Pons (tissue), 1 donor: ENCODE measurements at places on chromosomes 2 and 18.

DNA sequence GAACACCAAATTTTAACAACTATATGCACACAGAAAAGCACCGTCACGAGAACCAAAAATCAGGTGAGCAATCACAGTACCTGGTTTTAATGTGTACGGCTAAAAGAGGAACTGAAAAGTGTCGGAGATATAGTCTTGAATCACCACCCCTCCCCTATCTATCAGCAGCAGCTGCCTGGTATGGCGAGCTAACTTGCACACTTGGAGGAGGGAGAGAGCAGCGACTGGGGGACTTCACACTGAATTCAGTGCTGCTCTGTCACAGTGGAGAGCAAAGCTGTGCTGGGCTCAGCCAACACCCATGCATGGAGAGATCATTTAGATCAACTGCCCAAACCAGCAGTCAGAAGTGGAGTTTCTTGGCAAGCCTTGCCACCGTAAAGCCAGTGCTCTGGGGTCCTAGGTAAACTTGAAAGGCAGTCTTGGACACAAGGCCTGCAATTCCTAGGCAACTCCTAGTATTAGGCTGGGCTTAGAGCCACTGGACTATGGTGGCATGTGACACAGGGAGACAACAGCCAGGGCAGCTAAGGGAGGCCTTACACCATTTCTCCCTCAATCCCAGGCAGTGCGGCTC lies 89.2 kb upstream of the CD226 start:
- peak; percentile 38 for DNase-seq

GRCh38 chr2:110816404-110817365 lies 84.3 kb downstream of the ACOXL start:
- DNase-seq, result peak; percentile 11

DNA sequence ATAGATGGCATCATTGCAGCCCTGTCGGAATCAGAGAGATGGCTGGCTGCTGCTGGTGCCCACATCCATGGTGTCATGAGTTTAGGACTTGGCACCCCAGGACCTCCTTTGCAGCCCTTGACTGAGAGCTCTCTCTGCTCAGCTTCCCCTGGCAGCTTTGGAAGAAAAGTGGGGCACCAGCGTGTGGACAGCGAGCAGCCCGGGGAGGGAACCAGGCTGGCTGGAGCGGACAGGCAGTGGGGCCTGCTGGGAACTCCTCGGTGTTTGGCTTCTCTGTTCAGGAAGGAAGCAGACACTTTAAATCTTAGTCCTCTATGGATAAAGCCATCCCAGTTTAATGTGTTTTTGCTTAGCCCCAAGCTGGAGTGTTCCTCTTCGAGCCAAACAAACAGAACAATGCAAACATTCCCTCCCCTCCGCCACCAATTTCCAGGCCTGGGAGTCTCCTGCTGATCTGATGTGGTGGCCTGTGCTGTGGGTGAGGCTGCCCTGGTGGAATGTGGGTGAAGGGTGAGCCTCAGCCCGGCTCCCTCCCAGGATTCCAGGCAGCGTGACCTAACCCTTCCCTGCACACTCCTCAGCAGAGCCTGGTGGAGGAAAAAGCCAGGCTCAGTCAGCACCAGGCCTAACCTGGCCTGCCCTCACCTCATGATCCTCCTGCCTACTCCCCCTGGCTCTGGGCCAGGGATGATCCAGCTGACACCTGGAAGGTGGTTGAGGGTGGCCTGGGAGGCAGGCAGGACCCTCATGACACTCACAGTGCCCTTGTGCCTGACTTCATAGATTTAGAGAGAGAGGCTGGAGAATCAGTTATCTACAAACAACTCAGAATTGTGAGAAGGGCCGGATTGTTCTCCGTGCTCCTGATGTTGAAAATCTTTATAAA lies 21.6 kb upstream of the ITGB6 start:
- DNase-seq, result no peak

DNA sequence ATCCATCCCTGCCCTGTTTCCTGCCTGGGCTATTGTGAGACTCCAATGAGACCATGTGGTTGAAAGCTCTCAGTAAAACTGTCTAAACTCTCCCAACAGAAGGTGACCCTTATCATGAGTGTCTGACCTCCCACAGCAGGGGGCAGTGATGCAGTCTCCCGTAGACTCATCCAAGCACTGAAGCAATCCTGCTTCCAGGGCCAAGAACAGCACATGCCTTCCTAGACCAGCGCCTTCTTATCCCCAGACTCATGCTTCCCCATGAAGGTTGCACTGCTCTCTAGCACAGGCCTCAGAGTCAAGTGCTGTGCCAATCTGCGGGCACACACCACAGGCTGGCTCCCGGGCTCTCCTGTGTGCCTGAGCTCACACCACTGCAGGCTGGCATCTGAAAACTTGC lies 112.3 kb downstream of the TNS1 start:
- no peak for DNase-seq

DNA sequence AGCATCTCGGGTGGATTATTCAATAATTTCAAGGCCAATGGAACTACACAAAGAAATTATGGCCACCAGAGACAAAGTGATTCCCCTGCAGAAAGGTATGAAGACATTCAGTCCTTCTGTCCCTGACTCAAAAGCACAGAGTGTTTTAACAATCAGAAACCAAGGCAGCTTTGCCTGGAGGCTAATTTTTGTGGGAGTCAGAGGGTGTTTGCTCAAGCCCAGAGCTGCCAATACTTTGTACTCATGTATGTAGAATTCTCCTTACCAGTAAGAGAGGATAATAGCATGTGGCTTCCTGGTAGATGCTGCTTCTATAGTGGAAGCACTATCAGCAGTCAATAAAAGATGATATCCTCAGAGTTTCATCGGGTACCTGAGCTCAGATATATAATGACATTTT lies 178.4 kb downstream of the KCNE4 start:
- no peak for DNase-seq

GRCh38 chr2:126913329-126913728 lies 14.6 kb downstream of the TEX51 start:
- DNase-seq, result no peak

GRCh38 chr18:77422974-77423867 lies 173.6 kb downstream of the GALR1 start:
- DNase-seq, result no peak

DNA sequence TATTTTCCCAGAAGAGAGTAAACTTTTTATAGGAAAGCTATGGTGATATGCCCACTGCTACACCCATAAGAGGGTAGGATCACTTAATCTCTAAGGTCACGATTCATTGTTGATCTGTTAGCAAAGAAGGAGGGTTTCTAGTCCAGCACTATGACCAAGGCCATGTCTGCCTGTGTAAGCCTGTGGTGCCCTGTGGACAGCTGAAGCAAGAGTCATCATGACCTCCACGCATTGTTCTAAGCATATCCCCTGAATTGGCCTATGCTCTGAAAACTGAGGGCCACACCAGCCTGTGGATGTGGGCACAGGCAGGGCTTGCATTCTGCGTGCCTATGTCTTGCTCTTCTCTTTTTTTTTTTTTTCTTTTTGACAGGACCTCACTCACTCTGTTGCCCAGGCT lies 89.8 kb upstream of the SMIM21 start:
- DNase-seq, result no peak

- peak; percentile 68 for DNase-seq
Observed at GRCh38 chr18:61337527-61337926, 4.3 kb downstream of the CDH20 start.

GRCh38 chr2:130949954-130950353 lies 113.2 kb downstream of the ARHGEF4 start:
- no peak for DNase-seq

GRCh38 chr2:238228700-238229099 lies 11.1 kb downstream of the HES6 start:
- DNase-seq, result no peak

- no peak for DNase-seq
Observed at GRCh38 chr2:44895061-44895460, 46.4 kb upstream of the SIX3 start.

- no peak for DNase-seq
Observed at GRCh38 chr18:57197261-57197660, 50.4 kb downstream of the BOD1L2 start.

DNA sequence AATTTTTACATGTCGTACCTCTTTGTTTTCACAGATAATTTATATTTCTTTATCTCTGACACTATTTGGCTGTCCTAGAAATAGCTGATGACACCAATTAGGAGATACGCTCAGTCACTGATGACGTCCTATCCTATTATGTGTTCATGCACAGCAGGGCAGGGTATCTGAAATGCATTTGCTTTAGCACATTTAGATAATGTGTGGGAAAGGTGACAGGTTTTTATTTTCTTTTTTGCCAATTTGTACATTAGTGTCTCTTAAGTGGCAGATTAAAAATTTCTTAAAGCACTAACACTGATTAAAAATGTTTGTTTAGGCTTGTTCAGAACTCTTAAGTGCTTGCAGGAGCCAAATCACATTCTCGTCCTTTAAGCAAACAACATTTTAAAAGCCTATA lies 39.7 kb downstream of the CDC42EP3 start:
- DNase-seq, result no peak

DNA sequence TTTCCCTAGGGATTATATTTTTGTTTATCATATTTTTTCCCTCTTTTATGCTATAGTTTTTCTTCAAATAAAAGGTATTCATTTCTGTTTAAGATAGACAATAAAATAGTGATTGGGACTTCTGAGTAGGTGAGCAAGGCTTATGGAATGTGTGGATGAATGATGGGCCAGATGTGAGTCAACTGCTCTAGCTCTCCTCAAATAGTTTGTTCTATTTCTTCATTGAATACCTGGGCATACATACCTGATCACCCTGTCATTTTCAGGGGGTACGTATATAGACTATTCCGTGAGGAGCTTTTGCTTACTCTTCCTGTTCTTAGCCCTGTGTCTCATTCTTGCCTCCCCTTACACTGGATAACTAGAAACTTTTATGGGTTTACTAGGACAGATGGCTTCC lies 41.9 kb downstream of the BABAM2 start:
- DNase-seq, result no peak

DNA sequence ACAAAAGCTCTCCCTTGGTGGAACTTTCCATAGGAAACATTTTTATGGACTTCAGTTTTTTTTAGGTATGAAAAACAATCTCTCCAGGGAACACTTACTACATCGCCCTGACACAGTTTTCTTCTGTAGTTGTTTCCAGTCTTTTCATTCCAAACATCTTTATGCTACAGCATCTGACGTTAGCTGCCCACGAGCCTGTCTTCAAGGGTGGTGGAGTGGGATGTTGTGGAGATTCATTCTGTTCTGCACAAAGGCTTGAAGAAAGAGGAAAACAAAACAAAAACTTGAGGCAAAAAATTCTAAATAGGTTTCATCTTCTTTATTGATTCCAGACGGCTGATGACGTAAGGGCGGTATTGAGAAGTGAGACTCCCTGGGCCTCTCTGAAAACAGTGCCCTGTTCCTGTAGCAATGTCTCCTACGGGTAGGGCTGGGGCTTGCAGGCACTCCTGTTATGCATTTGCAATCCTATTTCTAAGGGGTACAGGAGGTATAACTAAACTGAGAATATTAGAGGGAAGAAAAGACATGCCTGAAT lies 375.0 kb downstream of the RNF144A start:
- DNase-seq, result no peak

- DNase-seq, result no peak
Observed at GRCh38 chr2:111227716-111228141, 107.0 kb downstream of the BCL2L11 start.

GRCh38 chr2:71220743-71221142 lies 6.2 kb downstream of the PAIP2B start:
- DNase-seq, result no peak

- DNase-seq, result peak; percentile 14
Observed at GRCh38 chr2:172775319-172775718, 39.7 kb downstream of the RAPGEF4 start.

DNA sequence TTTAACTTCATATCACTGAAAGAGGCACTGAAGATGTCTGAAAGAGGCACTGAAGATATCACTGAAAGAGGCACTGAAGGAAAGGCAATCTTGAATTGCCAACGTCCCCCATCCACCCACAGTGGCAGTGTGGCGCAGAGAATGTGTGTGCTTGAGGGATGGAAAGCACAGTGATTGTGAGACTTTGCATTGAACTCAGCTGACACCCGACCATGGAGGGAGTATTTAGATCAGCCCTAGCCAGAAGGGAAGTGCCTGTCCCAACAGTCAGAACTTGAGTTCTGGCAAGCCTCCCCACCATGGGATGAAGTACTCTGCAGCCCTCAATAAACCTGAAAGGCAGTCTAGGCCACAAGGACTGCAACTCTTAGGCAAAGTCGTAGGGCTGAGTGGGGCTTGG lies 33.8 kb downstream of the MAP4K3 start:
- DNase-seq, result peak; percentile 22

DNA sequence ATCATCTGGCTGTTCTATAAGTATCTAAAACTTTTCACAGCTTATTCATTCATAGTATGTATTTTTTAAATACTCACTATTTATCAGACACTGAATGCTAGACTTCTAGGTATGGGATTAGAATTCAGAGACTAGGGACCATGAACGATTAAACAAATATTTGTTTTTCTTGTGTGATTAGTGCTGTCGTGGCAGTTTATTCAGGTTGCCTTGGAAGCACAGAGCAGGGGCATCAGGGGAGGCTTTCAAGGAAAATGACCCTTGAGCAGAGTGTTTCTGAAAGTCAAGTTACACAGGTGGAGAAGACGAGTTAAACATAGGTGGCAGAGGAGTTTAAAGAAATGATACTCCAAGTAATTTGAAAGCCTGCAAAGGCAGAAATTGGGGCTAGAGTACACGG lies 5.7 kb downstream of the SPOPL start:
- no peak for DNase-seq

DNA sequence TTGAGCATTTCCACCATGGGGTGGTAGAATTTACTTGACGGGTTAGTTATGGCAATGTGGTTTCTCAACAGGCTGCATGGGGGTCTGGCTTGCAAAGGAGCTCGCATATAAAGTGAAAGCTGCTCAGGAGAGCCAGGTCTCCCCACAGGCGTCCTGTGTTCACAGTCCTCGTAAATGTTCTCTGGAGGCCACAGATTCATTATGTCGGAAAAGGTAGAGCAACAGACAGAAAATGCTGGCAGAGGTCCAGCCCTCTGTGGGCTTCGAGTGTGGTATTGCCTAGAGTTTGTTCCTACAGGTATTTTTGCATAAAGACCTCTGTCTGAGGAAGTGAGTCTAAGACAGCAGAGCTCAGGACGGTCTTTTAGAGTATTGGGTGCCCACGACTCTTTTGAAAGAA lies 96.4 kb downstream of the CDCA7 start:
- no peak for DNase-seq

- DNase-seq, result no peak
Observed at GRCh38 chr2:118464046-118464445, 375.8 kb downstream of the INSIG2 start.

- no peak for DNase-seq
Observed at GRCh38 chr18:50896093-50896492, 17.2 kb downstream of the ME2 start.

DNA sequence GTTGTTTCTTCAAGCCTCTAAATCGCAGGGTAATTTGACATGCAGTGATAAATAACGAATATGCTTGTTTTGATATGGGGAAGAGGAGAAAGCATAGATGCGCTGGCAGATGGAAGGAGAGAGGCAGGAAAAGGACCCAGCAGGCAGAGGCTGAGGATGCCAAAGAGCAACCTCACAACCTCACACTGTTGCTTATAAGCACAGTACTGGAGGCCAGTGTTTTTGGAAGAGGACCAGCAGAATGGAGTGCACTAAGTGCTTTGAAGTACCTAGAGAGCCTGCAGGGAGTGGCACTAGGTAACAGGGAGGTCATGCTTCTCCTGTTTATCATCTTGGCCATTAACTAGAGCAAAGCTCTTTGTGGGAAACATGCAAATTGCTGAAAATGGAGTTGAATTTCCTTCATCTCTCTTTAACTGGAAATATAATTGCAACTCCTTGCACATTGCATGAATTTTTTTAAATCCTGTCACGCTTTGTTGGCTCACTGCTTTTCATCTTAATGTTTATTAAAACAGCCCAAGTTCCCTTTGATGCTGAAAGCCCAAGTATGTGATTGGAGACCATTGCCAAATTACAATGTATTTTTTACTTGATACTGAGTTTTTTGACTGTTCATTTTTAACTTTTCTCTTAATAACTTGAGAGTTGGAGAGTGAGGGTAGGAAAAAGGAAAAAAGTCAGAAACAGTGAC lies 236.4 kb downstream of the LRRTM1 start:
- DNase-seq, result no peak
